NCI-H2171 treated with DMSO at 0.1 percent for 48 hours (cell line): ENCODE measurements at places on chromosomes 13 and 19.

DNA sequence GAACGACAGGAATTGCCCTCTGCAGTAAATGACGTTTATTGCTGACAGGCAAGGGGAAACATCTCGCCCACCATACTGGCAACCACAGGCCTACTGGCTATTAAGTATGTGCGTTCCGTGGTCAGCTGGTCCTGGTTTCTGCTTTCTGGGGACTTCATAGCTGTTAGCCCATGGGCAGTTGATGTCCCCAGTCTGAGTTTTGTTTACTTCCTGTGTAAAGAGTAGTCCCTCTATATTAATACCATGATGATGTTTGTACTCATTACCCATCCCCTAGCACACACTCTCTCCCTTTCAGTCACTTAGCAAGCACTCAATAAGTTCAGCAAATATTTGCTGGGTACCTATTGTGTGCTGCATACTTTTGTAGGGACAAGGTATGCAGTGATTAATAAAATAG, 6.5 kb upstream of the MIA start:
- DNase-seq: no peak

- DNase-seq: peak; percentile 78
Measured at GRCh38 chr13:58018865-58019264, 387.3 kb downstream of the PCDH17 start.

- DNase-seq: no peak
Measured at GRCh38 chr13:91135376-91135775, 212.1 kb upstream of the MIR17HG start.

GRCh38 chr19:940591-941291, 14.9 kb downstream of the ARID3A start:
- peak; percentile 69 for DNase-seq

DNA sequence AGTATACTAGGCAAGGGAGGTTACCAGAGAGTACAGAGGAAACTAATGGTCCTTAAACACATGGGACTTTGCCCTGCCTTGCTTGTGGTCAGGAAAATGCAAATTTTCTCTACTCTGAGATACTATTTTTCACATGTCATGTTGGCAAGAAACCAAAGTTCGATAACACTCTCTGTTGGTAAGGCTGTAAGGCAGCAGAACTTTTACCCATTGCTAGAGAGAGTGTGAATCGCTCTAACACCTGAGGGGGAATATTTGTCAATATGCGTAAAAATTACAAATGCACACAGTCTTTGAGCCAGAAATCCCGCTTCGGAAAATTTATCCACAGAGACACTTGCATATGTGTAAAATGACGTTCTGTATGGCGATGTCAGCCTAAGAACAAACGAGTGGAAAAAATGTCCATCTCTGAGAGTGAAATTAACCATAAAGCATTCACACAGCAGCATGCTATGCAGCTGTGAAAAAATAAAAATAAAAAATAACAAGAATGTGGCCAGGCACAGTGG, 9.5 kb upstream of the RFX1 start:
- DNase-seq: no peak

DNA sequence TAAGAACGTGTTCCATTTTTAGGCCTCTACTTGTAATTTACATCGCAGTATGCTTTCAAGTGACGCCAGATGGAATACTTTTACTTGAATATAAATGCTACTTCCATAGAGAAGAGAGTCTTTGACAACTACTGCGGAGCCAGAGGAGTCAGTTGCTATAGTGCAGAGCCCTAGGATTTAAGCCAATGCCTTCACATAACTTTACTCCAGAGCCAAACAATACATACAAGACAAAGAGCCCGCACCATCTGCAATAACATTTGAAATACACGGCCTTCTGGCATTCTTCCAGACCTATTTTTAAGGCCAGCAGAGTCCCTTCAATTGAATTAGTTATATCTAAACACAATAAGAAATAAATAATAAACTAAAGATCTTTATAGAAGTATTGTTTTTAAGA, 59.4 kb downstream of the XPO4 start:
- no peak for DNase-seq

GRCh38 chr13:112072534-112073244, 5.7 kb downstream of the SOX1 start:
- DNase-seq: no peak

GRCh38 chr13:95298971-95299621, 2.2 kb downstream of the ABCC4 start:
- DNase-seq: no peak

DNA sequence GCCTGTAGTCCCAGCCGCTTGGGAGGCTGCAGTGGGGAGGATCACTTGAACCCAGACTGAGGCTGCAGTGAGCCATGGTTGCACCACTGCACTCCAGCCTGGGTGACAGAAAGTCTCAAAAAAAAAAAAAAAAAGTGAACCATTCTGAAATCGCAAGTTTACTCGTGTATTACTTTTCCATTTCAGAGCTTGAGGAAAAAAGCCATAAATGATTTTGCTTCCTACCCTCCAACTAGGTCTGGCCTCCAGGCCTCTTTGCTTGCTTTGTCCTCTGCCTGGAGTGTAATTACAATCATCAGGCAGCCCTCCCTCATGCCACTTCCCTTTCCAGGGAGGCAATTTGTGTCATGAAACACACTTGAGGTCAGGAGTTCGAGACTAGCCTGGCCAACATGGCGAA, 8.5 kb downstream of the BLVRB start:
- no peak for DNase-seq

GRCh38 chr19:2981898-2982297, 4.5 kb downstream of the TLE6 start:
- no peak for DNase-seq

GRCh38 chr19:3094601-3095440, 659 bp downstream of the GNA11 start:
- DNase-seq: no peak

- DNase-seq: no peak
Measured at GRCh38 chr13:67043901-67044300, 186.2 kb downstream of the PCDH9 start.

DNA sequence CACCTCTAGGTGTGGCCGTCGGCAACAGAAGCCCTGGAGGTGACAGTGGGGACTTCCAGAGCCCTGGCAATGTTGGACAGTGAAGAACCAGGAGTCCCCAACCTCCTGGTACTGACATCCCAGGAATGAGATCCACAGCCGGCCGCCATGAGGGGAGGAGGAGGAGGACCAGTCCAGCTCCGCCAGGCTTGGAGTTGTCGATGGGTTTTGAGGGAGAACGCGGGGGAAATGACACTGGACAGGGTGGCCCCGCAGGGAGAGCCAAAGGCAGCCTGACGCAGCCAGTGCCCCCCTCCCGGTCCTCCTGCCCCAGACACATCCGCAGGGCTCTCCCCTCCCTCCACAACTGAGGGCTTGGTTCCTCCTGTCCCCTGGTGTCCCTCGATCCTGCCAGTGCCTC, 57.9 kb downstream of the SPACA7 start:
- no peak for DNase-seq

GRCh38 chr19:50358483-50359327, 6.7 kb downstream of the NAPSA start:
- no peak for DNase-seq

GRCh38 chr13:71685072-71685471, 181.9 kb downstream of the DACH1 start:
- DNase-seq: no peak

- peak; percentile 85 for DNase-seq
Measured at GRCh38 chr19:12828494-12828893, 5.9 kb downstream of the RTBDN start.

GRCh38 chr13:40434516-40435397, 231.7 kb downstream of the FOXO1 start:
- DNase-seq: no peak

DNA sequence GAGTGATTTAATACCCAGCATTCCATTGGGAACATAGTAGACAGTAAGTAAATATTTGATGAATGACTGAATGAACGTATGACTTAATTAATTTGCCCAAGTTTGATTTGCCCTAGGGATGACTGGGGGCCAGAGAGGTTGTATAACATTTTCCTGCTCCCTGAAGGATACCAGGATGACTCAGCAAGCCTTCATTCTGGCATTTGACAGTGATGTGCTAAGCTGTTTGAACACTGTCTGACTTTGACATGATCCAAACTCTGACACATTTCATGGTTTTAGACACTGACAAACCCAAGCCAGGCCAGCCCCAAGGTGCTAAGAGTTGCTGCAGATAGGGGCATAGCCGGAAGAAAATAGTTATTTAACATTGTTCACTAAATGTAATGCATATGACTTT, 53.4 kb upstream of the KLF12 start:
- DNase-seq: no peak
